ENCODE measurements at places on chromosomes 7 and 10.

GRCh38 chr7:102258073-102258748, 28.5 kb upstream of the SH2B2 start:
- DNase-seq: no peak

- DNase-seq: no peak
Observed at GRCh38 chr10:50279489-50279888, 28.2 kb upstream of the ASAH2 start.

DNA sequence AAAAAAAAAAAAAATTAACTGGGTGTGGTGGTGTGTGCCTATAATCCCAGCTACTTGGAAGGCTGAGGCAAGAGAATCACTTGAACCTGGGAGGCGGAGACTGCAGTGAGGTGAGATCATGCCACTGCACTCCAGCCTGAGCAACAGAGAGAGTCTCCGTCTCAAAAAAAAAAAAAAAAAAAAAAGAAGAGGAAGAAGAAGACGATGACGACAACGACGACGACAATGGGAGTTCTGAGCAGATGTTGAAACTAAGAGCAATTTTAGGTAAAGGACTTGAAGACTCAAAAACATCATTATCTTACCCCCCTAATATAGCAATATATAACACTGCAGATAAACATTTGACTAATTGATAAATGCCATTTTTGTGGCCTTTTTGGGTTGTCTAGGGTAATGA, 39.5 kb upstream of the PPP1R17 start:
- DNase-seq: no peak

DNA sequence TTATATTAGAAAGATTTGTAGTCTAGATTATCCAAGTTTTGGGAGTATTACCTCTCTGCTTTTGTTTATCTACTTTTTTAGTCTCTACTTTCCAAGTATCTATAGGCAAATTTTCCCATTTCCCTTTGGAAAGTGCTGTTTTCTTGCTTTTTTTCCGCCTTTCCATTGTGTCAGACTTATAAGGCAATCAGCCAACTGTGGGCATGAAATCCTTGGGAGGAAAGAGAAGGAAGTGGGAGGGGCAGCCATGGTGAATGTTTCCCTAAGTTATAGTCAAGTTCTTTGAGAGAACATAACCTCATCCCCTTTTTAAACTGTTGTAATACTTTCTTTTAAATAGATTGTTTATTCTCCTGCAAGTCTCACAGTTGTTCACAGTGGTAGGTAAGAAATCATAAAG, 52.6 kb downstream of the PTEN start:
- no peak for DNase-seq

DNA sequence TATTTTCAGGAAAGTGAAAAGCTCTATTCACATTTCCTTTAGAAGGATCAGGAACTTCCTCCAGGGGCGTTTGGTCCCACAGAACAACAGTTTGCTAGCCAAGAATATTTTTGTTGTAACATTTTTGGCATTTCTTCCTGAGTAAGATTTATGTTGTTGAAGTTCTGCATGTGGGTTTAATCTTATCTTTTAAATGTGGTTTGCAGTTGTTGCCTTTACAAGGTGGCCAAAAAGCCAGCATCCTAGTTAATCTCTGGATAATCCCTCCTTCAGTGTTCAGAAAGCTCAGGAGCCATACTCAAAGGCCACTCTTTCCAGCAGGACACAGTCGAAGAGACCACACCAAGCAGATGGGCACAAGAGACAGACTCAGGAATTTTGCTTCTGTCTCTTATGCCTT, 30.0 kb downstream of the SLC26A4 start:
- no peak for DNase-seq

DNA sequence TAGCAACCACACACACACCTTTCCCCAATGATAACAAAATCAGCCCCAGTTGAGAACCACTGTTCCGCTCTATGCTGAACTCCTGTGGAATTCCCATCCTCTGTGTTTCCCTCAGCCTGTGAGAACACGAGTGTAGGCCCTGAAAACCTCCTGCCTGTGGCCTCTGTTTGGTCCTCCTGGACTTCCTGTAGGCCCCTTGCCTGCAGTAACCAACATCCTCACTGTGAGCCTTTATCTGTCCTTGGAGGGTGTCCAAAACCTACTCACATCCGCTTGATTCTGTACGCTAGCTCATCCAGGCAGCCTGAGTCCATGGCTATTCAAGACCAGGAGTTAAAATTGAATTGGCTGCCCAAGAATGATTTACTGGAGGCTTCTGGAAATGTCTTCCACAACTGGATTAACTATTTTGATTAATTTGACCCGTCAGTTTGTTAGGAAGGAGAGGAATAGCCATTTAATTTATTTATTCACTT, 149.8 kb downstream of the AKR1D1 start:
- no peak for DNase-seq

DNA sequence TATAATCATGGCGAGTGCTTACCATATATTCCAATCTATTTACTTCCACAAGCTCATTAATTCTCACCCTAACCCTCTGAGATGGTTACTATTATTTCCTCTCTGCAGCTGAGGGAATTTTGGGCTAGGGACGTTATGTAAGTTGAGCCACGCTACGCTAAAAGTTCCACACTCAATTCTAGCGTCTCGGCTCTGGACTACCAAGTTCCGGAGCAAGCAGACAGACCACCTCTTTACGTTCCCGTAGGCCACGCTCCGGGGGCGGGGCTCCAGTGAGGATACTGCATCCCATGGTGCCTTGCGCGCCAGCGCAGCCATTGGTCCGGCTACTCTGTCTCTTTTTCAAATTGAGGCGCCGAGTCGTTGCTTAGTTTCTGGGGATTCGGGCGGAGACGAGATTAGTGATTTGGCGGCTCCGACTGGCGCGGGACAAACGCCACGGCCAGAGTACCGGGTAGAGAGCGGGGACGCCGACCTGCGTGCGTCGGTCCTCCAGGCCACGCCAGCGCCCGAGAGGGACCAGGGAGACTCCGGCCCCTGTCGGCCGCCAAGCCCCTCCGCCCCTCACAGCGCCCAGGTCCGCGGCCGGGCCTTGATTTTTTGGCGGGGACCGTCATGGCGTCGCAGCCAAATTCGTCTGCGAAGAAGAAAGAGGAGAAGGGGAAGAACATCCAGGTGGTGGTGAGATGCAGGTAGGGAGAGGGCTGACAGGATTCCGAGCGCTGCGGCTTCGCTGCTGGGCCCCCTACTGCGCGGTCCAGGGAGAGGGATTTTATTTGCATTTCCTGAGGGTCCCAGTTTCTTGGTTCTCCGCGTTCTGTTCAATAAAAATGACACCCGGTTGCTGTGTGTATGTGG, at the start of gene KIF11:
Gene KIF11, plus strand, starts transcription at position 370 of the 858 bp plus-strand sequence. Its CDS starts 246 bp downstream, at position 616.
- peak; percentile 95 for DNase-seq

- DNase-seq: peak; percentile 23
Observed at GRCh38 chr10:132142396-132143161, 44.2 kb upstream of the DPYSL4 start.

DNA sequence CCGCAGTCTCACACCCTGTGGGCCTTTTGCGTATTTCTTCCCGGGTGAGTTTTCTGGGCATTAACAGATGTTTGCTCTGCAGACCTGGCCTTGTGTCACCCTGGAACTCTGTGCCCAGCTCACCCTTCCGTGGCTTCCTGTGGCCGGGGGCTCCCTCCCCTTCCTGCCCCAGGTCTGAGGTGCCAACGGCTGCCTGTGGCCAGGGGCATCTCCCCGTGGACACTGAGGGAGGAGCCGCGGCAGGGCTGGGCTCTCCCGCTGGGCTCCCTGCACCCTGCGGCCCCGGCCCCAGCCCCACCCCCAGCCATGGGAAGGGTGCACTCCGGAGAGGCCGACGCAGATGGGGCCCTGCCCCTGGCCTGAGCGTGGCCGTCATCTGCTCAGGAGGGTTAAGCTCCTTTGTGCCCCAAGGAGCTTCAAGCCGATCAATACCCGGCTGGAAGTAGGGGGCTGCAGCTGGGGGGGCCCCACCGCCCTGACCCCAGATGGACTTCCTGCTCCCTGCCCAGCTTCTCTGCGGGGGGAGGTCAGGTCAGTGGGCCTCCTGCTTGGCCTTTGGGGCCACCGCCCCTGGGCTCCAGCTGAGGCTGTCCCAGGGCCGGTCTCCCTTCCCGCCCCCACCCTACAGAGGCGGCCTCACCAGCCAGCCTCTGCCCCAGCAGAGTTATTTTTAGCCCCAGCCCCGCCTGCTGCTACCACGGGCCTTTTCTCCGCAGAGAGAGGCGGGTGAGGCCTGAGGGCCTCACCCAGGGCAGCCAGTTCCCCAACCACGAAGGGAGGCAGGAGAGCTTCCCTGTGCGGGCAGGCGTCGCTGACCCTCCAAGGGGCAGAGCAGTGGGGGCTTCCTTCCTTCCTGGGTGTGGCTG, 24.2 kb downstream of the PWWP2B start:
- DNase-seq: peak; percentile 33

GRCh38 chr10:116470768-116471415, 43.2 kb downstream of the PNLIPRP3 start:
- no peak for DNase-seq

- DNase-seq: no peak
Observed at GRCh38 chr10:102242118-102242485, 790 bp upstream of the PITX3 start.

DNA sequence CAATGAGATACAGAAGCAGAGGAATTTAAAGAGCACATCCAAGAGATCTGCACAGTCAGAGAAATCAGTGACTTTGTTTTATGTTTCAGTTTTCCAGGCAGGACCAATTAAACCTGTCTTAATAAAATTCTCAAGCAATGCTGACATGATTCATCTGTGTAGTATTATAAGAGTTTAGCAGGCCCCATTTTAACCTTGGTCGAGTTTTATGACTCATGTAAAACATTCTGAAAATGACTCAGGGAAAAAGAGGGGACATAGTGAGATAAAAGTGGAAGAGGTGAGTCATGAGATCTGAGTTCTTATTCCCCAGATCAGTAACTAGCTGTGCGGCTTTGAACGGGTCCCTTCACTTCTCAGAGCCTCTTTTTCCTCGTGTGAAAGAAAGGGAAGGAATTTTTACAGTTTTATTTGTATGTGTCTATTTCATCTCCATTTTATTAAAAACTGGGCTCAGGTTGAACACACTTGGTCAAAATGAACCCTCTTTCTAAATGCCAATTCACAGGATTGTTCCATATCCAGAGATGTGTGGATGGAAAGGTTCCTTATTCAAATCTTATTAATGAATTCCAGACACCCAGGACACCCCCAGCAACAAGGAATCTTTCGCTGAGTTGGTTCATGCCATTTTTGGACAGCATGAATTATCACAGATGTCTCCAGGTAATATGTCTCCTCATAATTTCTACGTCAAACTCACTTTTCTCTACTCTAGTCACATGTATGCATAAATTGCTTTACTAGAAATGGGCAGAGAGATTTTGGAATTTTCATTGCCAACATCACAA, 143.2 kb downstream of the JAZF1 start:
- DNase-seq: no peak

- DNase-seq: no peak
Observed at GRCh38 chr10:22644222-22644621, 70.2 kb downstream of the PIP4K2A start.

- no peak for DNase-seq
Observed at GRCh38 chr10:129888784-129889616, 75.1 kb downstream of the EBF3 start.
